Fibroblast of the aortic adventitia (primary cell): ENCODE measurements at places on chromosomes 3 and 15.

DNA sequence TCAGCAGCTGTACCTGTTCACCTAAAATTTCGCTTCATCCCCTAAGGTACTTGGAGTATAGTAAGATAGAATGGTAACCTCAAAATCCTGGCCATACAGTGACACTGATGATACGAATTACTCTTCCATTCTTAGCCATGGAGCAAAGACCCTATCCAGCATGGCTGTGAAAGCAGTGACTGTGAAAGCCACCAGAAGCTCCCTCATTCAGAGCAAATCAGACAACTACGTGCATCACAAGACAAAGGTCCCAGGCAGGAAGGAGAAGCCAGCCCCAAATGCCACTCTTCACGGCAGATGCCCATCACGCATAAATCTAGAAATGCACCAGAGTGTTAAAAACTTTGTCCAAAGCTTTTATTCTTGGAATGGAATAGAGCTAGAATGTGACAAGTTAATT, 99.4 kb downstream of the GABRB3 start:
- DNase-seq, result no peak

GRCh38 chr3:25037049-25037547, 391.0 kb upstream of the RARB start:
- DNase-seq, result peak; percentile 48

DNA sequence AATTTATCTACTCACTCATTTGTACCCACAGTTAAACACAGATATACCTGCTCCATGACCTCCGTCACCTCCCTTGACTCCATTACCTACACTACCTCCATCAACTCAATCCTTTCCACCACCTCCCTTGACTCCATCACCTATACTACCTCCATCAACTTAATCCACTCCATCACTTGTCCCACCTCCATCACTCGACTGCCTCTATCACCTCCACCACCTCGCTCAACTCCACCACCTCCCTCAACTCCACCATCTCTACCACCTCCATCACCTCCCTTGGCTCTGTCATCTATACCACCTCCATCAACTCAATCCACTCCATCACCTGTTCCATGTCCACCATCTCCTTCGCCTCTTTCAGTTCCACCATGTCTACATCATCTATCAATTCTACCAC, 51.3 kb upstream of the WNT7A start:
- DNase-seq, result no peak

GRCh38 chr3:72155391-72156064, 370.6 kb upstream of the PROK2 start:
- peak; percentile 99 for DNase-seq

- no peak for DNase-seq
These were observed 66.6 kb upstream of the IGF1R start for GRCh38 chr15:98581715-98582114.

- DNase-seq, result no peak
These were observed 13.1 kb downstream of the MYH15 start for GRCh38 chr3:108497271-108497670.

DNA sequence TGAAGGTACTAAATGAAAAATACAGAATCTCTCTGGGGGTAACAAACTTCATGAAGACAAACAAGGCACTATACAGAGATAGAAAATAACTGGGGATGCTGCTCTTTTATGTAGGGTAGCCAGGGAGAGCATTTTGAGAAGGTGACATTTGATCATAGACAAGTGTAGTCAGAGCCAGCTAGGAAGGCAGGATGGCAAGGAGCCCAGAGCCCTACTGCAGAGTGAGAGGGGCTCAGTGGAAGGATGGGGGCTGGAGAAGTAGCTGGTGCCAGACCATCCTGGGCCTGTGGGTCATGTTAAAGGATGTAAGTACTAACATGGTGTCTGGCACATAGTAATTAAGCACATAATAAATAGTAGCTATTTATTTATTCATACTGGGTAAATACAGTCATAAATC, 133.6 kb downstream of the MEIS2 start:
- no peak for DNase-seq

- no peak for DNase-seq
These were observed 242.2 kb upstream of the AZI2 start for GRCh38 chr3:28590860-28591259.

DNA sequence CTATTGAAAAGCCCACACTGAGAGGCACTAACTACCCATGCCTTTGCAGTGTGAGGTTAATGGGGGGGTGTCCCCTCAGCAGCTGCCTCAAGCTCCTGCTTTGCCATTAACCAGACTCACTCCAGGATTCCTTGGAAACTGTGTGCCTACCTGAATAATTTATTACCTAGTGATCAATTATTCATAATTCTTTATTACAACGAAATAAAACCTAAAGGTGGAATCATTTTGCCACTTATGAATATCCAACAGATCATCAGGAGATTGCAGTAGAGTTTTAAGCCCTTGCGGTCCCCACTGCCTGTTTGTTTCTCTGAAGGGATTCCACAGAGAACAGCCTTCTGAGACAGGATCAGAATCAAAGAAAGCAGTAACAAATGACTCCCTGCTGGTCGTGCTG, 23.3 kb downstream of the NEK11 start:
- DNase-seq, result no peak

DNA sequence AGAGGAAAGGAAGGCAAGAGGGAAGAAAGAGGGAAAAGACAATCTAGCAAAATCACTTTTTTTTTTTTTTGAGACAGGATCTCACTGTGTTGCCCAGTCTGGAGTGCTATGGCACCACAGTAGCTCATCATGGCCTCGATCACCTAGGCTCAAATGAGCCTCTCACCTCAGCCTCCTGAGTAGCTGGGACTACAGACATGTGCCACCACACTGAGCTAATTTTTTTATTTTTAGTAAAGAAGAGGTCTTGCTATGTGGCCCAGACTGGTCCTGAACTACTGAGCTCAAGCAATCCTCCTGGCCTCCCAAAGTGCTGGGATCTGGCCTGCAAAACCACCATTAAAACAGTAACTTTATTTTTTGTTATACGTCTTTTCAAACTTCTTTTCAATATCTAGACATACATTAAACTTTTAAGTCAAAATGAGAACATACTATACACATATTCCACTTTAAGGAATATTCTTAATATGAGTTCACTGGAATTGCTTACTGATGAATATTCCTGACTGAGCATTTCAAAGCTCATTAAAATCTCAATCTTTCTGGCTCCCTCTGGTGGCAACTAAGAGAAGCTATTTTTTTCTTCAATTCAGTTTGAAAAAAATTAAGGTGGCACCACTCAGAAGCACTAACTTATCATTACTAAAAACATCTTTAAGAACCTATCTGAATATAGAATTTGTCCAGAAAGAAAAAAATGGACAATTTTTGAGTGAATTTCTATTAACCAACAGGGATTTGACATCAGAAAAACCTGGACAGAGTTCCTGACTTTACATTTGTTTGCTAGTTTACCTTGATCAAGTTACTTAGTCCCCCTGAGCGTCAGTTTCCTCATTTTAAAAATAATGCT, 40.9 kb downstream of the UACA start:
- DNase-seq, result peak; percentile 87

DNA sequence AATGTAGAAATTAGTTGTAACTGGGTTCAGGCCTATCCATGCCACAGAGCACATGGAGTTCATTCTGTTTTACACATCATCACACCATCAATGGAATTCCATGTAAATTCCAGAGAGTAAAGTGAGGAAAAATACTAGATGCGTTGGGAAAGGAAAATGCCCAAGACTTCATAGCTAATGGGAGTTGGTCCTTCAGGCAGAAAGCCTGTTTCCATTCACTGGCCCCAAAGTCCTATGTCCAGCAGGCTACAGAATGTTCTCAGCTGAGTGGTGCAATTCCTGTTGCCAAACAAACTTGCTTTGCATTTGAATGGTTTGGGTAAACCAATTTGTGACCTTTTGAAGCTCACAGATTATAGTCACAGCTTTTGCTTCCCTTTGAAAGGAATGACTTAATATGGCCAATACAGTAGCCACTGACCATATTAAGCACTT, 164.6 kb upstream of the PFN2 start:
- DNase-seq, result peak; percentile 31

- no peak for DNase-seq
These were observed 41.8 kb downstream of the SLC24A1 start for GRCh38 chr15:65663521-65663920.

GRCh38 chr15:53193149-53193548, 403.0 kb upstream of the ONECUT1 start:
- peak; percentile 1 for DNase-seq

DNA sequence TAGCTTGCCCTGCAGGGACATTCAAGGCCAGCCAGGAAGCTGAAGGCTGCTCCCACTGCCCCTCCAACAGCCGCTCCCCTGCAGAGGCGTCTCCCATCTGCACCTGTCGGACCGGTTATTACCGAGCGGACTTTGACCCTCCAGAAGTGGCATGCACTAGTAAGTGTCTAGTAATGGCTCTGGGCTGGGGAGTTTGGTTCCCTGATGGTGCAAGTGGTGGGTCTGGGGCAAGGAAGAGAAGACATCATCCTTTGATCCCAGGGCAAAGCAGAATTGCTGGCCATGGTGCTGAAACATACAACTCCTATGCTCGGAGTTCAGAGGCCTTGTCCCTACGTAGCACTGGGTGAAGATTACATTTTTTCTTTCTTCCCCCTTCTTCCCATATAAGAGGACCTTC, 311.4 kb downstream of the EPHB1 start:
- peak; percentile 32 for DNase-seq

DNA sequence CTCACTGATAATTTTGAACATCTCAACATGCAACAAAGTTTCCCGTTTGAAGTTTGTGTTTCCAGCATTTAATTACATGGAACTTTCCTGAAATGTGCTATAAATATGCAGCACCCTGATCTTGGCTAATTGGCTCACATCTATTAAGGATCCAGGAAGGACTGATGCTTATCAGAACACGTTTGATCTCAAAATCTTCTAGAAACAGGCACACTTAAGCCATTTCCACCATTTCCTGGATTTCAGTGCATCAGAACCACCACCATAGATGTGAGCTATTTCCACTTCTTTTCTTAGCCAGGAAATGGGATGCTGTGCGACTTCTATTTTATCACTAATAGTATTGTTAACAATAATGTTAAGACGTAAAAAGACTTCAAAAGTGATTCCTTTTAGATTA, 228.9 kb downstream of the FEZF2 start:
- no peak for DNase-seq

DNA sequence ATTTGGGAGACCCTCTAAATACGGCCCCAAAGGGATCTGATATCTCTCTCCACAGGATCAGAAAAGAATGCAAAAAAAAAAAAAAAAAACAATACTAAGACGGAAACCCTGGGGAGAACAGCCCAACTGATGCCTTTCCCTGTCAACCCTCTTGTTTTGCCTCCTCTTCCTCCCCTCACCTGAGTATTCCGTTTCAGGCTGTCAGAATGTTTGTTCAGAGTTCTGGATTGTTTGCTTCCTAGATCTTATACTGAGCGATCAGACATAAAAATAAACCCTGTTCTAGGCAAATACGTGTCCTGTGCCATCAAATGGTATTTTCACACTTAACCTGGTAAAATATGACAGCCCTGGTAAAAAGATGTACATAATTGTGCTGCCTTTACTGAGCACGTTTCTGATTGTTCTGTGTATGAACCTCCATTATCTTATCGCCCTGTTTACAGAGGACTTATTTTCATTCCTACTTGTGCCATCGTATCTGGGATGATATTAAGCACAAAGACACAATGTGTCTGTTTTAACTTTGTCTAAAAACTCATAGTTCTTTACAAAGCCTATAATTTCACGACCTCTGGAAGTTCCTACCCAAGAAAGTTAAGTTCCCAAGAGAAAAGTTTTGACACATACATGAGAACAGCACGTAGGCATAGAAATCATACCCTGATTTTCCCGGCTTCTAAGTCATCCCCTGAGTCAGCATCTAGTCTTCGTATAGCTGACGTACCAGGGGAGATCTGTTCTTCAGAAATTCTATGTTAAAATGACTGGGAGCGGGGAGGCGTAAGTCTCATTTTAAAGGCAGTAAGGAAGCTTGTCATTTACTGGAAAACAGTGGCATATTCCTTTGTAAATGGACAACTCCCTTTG, 856 bp downstream of the ZBTB38 start:
- DNase-seq, result peak; percentile 93

GRCh38 chr3:184236636-184237035, 7.3 kb downstream of the VWA5B2 start:
- no peak for DNase-seq

DNA sequence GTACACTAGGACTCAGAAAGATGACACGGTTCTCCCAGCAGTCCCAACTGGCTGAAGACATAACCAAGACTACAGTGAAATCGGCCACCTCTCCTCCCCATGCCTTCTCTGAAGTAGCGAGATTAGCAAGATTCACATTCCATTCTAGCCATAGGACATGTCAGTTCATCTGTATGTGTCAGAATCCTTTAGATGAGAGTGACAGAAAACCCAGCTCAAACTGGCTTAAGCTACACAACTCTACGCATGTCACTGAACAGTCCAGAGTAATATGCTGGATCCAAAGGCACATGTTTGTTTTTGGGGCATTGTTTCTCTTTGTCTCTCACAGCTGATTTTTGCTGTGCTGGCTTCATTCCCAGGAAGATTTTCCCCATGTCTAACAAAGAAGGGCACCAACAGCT, 75.8 kb downstream of the RARB start:
- DNase-seq, result no peak

DNA sequence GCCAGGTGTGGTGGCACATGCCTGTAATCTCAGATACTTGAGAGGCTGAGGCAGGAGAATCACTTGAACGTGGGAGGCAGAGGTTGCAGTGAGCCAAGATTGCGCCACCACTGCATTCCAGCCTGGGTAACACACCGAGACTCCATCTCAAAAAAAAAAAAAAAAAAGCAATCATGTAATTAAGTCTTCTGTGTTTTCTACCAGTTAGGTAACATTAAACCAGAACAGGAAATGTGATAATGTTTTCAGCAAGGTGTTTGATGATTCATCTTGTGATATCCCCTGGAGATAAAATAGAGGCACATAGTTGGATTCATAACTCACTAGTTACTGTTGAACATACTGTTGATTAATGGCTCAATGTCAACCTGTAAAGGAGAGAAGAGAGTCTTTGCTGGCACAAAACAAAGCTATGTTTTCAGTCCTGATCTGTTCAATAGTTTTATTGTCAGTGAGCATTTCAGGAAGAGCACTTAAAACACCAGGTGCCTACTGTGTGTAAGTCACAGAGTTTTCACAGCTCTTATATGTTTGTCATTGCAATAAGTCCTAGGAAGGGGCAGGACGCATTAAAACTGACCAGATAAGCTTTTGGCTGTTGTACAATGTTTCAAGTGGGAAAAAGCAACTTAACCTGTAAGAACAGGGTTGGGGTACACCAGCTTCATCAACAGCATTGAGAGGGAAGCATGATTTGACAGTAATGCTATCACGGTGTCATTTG, 19.5 kb downstream of the DNAJB11 start:
- DNase-seq, result peak; percentile 27

GRCh38 chr3:105823149-105823867, 45.5 kb downstream of the CBLB start:
- DNase-seq, result peak; percentile 89
